ENCODE measurements at places on chromosomes 2 and 18. TPM values are rescaled to one million over a fixed set of nuclear protein-coding genes. Genes with fewer than 3 reads are reported as not detected.

- no peak overlapping the region for H3K27ac ChIP-seq
- H3K4me3 ChIP-seq, result no peak overlapping the region
- H3K36me3 ChIP-seq, result no peaks in the 10 kb centered on the region
- DNase-seq, result no peak
- no peaks in the 10 kb centered on the region for H3K27me3 ChIP-seq
These were observed 510.0 kb upstream of the ZEB2 start for GRCh38 chr2:145029873-145030272.

- H3K27me3 ChIP-seq, result no peaks in the 10 kb centered on the region
- no peak for DNase-seq
- peaks cover 13% of the 10 kb centered on the region for H3K4me1 ChIP-seq
- no peak overlapping the region for H3K27ac ChIP-seq
These were observed 67.1 kb downstream of the MGAT5 start for GRCh38 chr2:134320930-134321329.

DNA sequence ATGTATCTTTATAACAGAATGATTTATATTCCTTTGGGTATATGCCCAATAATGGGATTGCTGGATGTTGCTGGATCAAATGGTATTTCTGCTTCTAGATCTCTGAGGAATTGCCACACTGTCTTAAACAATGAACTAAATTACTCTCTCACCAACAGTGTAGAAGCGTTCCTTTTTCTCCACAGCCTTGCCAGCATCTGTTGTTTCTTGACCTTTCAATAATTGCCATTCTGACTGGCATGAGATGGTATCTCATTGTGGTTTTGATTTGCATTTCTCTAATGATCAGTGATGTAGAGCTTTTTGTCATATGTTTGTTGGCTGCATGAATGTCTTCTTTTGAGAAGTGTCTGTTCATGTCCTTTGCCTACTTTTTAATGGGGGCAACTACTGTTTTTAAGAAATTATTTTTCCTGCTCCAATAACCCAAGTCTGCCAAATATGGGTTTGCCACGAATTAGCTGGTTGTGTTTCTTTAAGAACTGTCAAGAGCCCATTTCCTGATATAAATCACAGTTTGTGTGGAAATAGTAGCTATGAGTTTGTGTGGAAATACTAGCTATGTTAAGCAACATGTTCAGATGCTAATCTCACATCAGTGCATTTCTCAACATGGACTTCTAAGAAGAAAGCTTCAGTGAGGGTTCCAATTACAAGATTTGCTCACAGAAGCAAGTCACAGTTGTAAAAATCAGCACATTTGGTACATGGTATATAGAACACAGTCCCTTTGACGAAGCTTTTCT is 259.4 kb downstream of the ANAPC1 start:
- H3K27me3 ChIP-seq, result no peaks in the 10 kb centered on the region
- no peak for DNase-seq

The SPDYA gene
- total RNA-seq, result not detected

- no peaks in the 10 kb centered on the region for H3K27me3 ChIP-seq
- no peaks in the 10 kb centered on the region for H3K4me1 ChIP-seq
- H3K4me3 ChIP-seq, result no peak overlapping the region
- no peak overlapping the region for H3K27ac ChIP-seq
These were observed 106.1 kb upstream of the HDAC4 start for GRCh38 chr2:239506961-239507360.

All from gastrocnemius medialis (tissue), 4 donors.